ENCODE measurements at places on chromosomes 12 and 14.

DNA sequence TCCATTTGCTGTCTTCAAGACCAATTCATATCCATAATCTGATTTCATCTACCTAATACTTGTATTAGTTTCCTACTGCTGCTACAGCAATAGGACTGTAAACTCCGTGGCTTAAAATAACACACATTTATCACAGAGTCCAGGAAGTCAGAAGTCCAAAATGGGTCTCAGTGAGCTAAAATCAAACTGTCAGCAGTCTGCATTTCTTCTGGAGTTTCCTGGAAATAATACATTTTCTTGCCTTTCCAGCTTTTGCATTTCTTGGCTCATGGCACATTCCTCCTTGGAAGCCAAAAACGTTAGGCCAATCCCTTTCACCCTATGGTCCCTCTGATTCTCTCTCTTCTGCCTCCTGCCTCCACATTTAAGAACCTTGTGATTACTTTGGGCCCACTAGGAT, 239.8 kb downstream of the PRKD1 start:
- no peak for DNase-seq

DNA sequence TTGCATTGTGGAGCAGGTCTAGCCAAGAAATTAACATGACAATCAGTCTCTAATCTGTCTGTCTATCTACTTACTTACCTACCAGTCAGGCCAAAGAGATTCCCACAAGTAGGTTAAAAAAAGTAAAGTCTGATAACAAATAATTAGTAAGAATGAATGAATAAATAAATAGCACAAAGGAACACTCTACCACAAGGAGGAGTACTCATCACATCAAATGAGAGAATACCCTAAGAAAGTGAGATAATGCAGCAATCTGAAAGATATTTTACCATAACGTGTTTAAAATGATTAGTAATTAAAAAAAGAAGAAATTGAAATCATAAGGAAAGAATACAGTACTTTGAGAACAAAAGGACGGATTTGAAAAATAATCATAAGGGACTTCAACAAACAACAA, 187.2 kb downstream of the SYNE2 start:
- DNase-seq = peak; percentile 54

DNA sequence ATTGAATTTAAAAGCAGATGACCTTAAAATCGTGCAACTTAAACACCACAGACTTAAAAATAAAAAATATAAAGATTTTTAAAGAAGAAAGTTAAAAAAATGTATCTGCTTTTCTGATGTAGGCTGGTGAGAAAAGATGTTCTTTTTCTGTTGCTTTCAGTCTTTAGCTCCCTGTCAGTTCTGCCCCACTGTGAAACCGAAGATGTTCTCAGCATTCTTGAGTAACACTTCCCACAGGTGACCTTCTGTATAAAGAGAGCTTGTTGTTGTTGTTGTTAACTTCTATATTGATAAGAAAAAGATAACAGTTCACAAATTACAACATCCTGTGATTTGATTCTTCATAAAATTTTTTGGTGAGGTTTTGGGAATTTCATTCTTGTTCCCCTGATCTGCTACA, 377.9 kb upstream of the RGS6 start:
- no peak for DNase-seq

GRCh38 chr12:111448266-111448830, 42.6 kb downstream of the SH2B3 start:
- no peak for DNase-seq

GRCh38 chr12:5690240-5690639, 254.8 kb downstream of the ANO2 start:
- DNase-seq = no peak

GRCh38 chr12:29152981-29153630, 4.0 kb downstream of the FAR2 start:
- DNase-seq = no peak

GRCh38 chr12:53145383-53146260, 34.9 kb upstream of the ZNF740 start:
- peak; percentile 72 for DNase-seq

GRCh38 chr14:77069551-77069950, 28.5 kb upstream of the CIPC start:
- no peak for DNase-seq

DNA sequence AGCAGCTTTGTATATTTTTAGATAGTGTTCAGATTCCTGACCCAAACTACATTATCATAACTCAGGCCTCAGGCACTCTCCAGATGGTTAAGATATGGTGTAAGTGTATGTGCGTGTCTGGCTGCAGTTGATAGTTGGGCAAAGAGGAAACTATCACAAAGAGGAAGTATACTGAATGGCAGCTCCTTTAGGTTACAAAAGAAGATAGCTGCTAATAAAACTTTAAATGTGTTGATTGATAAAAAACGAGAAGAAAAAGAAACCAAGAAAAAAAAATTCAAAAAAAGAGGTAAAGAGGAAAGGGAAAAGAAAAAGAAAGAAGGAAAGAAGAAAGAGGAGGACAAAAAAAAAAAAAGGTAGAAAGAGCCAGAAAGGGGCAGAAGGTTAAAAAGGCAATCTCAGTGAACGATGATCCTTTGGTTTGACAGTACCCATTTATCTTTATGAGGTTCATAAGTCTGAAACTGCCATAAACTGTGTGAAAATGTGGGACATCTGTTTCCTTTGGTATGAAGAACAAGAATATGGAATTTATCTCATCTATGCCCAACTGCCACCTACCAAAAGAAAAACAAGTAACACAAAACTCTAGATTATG, 42.2 kb downstream of the TAOK3 start:
- peak; percentile 86 for DNase-seq

DNA sequence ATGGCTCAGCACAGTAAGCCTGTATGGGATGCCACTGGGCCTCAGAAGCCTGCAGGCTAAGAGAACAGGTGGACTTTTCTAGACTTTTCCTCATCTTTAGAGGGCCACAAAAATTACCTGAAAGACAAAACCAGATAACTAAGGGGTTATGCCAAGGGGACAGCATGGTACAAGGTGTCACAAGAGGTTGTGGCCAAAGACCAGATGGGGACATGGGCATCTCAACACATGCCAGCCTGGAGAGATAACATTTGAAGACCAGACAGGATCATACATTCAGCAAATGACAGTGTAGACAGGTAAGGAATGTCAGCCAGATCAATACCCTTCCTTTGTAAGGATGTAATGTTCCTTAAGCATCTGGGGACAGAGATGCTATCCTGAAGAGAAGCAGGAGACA, 8.9 kb upstream of the CRY1 start:
- no peak for DNase-seq

DNA sequence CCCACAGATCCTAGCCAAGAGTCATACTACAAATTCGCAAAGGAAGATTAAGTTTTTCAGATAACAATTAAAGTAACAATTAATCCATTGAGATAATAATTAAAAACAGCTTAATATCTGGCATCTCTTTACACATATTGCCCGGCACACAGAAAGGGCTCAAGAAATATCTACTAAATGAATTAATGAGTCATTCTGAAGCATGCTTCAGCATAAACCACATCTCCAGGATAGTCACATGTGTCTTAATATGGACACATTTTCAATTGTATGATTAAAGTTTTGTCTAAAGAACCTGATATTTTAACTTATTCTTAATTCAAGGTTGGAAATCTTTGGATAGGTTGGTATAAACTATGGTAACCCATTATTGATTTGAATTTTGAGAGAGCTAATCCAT, 9.6 kb downstream of the ITPR2 start:
- peak; percentile 32 for DNase-seq

DNA sequence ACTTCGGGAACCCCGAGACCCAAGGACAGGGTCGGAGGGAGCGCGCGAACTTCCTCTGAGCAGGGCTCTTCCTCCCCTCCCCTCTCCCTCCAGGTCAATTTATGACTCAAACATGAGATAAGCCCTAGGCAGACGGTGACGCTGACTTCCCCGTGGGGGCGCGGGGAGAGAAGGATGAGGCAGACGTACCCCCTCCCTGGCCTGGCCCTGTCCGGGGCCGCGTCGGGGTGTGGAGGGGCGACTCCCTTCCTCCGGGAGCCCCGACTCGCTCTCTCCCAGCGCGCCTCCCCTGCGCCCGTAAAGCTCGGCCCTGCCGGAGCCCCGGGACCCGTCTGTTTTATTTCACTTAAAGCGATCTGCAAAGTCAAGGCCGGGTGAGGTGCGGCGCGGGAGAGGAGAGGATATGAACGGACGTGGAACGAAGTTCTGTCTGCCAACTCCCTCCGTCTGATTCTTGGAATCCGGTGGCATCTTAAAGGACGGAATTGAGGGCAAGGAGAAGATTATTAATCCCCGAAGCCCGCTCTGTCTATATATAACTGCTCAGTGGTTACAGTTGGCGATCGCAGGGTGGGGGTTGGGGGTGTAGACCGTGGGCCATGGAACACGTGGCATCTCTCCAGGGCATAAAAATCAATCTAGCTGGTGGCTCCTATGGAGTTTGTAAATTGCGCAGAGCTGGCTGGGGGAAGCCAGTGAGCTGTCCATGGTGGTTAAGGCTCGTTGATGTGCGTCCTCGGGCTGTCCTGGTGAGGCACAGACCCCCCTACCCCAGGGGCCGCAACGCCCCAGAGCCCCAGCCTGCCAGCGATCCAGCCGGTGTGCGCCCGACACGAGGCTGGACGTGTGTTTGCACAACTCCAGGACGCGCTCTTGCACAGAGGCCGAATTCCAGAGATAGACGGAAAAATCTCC, 2.9 kb upstream of the PTHLH start:
- DNase-seq = peak; percentile 73

DNA sequence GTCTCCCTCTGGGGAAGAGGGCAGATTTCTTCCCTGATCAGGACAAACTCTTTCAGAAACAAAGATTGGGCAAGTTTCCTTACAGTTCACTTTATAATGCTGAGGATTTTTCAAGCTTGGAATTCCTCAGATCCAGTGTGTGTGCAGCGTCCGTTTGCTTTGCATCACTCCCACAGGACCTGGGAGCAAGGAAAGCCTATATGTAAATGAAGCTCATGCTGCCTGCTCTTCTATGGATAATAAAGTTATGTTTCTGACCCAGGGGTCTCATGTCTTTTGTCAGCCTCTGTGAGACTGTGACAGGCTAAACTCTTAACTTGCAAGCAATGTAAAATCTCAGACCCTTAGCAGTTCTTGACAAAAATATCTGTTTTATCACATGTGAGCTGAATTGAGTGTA, 41.6 kb downstream of the TRHDE start:
- peak; percentile 41 for DNase-seq

DNA sequence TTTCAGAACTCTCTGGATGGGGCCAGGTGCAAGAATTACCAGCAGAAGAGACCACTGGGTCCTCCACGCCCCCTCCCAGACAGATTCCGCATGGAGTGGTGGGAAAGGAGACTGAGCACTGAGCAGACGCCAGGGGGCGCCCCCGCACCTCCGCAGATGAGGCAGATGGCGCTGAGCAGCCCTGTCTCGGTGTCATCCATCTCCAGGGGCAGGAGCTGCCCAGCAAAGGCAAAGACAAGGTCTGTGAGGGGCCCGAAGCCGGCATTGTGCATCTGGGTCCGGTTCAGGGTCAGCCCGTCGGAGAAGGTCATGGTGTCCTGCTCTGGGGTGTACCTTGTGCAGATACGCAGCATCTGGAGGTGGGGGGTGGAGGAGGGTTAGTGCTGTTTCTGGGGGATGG, 6.3 kb upstream of the ITGB7 start:
- DNase-seq = peak; percentile 76

DNA sequence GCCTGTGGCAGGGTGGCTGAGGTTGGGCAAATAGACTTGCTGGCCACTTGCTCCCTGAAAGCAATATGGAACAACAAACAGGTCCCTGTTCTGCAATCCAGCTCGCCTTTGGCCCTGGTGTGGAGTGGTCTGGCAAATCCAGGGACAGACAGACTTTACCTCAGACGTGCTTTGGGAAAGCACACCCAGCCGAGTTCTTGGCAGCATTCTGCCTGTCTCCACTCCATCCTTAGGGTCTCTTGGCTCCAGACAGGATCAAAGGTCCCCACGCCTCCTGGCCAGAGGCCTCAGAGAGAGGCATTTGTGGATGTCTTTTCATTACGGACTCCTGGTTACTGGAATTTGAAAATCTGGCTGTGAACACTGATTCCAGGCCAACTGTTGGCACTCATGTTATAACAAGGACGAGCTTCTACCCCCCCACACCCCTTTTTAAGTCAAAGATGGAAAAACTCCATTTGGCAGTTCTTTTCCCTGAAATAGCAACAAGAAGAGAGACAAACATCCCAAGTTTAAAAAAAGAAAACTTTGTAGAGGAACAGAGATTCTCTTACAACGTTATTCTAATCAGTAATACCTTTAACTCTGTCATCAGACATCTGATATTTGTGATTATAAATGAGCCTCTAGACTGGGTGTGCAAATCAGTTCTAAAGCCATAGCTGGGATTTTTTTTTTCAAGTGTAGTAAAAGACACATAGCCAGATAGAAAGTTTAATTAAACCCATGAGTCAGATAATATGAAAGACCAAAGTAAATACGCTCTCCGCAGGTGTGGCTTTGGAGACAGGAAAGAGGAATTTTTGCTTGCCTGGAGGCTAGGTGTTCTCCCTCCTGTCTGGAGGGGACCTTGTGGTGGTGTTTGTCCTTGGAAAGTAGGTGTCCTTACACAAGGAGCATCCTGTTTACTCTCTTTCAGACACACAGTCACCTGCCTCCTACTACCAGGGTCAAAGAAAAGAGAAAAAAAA, 60.7 kb downstream of the GALNT8 start:
- DNase-seq = no peak

DNA sequence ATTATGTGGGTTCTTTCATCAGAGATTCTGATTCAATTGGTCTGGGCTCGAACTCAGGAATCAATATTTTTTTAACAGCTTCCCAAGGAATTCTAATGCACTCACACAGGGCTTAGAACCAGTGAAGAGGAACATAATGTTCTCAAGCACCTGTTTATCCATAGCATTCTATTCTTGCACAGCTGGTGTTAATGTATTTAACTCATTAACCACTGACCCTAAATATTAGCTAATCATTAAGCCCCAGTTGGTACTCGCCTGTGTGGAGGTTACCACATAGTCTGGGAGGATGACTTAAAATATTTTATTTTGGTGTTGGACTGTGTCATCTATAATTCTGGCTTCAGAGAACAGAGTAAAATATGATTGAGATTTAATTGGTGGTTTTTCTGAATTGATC, 45.3 kb downstream of the LRP6 start:
- DNase-seq = no peak

- no peak for DNase-seq
These were observed 7.0 kb downstream of the KRT1 start for GRCh38 chr12:52673217-52673616.

GRCh38 chr14:67276131-67276530, 34.9 kb downstream of the PALS1 start:
- DNase-seq = no peak

- DNase-seq = no peak
These were observed 15.7 kb downstream of the KDM2B start for GRCh38 chr12:121565076-121565475.

- DNase-seq = no peak
These were observed 6.7 kb upstream of the MLEC start for GRCh38 chr12:120680165-120680738.

Measured in fibroblast of lung (primary cell).